ENCODE measurements at places on chromosomes 2 and 18.

DNA sequence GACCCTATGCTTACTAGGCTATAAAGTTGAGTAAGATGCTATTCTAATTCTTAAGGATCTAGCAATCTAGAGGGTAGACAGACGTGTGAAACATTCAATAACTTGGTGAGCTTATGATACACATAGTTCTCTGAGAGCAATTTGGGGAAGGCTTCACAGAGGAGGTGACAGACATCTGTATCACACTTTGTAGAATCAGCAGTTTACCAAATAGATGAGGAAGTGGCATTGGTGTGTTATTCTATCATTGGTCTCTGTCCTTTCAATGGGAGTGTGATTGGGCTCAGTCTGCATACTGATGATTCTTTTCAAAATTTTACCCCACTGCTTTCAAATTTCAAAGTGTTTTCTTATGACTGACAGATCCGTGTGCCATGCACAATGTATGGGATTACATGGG is 47.0 kb upstream of the TMEM178A start:
- no peak for DNase-seq

GRCh38 chr18:12751891-12752290 is 49.0 kb downstream of the PSMG2 start:
- DNase-seq: no peak

DNA sequence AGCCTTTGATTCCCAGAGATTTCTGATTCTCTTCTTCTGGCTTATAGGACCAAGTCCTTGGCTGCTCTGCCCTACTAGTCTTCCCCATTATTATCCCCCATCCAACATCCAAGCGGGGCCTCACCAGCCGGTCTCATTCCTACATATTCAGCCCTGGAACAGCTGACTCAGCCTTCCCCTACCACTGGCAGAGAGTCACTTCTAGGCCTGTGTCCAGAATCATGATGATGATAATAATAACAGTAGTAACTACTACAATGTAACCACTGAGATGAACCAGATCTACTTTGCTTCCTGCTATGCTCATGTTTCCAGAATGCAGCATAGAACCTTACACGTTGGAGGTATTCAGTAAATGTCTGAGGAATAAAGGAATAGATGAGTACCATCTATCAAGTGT is 295.2 kb downstream of the SRBD1 start:
- no peak for DNase-seq

DNA sequence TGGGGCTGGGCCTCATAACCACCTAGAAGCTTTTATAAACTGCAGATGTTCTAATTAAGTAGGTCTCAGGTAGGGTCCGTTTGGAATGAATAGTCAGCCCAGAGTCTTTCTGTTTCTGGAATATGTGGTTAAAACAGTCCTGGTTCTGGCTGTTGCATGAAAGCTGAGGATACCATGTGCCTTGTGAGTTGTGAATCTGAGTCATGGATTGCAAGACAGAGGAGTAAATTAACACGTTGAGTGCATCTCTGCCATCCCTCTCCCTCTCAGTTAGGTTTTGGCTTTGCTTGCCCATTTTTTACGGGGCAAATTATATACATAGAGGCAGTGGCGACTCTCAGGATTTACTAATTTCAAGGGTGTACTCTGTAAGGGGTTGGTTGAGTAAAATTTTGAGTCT is 59.1 kb downstream of the NCK2 start:
- DNase-seq: no peak

DNA sequence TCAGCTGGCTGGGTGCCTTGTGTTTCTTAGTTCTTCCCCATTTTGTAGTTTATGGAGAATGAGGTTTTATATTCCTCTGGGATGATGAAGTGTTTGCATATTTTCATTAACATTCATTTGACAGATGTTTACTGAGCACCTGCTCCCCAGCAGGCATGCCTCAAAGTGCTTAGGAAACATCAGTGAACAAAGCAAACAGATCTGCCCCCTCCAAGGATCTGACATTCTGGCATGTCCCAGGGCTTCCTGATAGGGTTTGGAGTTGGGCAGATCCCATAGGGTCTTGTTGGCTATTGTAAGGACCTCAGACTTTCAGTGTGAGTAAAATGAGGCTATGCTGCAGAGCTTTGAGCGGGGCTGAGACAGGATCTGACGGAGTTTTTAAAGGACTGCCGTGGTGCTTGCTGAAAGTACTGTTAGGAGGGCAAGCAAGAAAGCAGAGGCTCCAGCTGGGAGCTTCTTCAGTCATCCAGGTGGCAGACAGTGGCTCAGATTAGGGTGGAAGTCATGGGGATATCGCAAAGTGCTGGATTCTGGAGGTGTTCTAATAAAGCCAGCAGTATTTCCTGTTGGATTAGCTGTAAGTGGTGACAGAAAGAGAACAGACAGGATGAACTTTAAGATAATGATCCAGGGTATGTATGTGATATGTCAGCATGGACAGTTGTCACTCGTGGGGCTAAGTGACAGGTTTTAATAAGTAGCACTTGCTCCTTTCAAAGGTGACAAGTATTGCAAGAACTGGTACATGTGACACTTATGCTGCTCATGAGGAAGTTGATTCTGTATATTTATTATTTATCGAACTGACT is 11.3 kb upstream of the IAH1 start:
- DNase-seq: no peak

- no peak for DNase-seq
Measured at GRCh38 chr2:233414273-233414654, 60.0 kb downstream of the DGKD start.

DNA sequence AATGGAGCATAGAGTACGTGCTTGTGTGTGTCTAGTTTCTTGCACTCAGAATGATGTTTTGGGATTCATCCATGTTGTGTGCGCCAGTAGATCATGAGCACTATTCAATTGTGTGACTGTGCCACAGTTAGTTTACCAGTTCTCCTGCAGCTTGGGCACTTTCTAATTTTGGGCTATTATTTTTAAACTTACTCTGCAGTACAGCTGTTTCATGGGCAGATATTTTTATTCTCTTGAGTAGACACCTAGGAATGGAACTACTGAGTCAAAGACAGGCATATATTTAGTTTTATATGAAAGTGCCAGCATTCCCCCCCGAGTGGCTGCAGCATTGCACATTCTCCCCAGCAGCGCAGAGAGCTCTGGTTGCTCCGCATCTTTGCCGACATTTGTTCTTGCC is 74.8 kb downstream of the IL1R2 start:
- DNase-seq: no peak

DNA sequence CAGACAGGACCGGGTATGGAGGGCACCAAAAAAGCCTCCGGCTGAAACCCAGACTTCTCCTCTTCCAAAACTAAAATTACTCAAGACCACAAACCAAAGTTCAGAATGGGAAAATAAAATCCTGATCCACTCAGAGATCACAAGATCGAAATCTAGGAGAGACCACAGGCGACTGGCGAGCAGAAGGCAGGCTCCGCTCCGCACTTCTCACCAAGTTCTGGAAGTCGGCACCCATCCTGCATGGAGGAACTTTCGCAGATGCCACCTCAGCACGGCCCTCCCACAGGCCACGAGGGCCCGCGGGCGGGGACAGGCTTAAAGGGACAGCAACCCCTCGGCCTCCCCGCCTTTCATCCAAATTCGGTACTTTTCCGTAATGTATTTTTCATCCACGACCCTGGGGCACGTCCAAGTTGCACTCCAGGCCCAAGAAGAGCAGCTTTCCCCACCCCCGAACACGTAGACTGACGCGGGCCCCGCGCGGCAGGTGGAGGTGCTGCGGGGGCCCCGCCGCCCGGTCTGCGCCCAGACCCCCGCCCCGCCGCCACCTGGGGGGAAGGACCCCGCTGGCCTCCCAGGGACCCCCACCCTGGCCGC is 43.7 kb downstream of the HDLBP start:
- DNase-seq: peak; percentile 60

DNA sequence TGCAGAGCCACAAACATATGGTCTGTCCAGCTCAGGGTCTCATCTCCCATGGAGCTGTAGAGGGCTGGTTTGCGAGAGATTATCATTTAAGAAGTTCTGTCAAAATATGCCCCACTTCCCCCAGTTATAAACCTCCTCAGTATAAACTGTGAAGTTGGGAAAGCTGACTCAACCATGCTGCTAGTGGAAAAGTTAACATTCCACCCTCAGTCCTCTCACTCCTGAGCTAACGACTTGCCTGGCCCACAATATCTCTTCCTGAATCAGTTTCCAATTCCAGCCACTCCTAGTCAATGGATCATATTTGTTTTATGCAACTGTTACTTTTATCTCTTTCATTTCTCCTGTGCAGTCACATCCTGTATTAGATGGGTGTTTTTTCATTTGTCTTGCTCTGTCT is 326.2 kb downstream of the SETBP1 start:
- DNase-seq: no peak

GRCh38 chr2:218060118-218060517 is 8.9 kb upstream of the RUFY4 start:
- DNase-seq: no peak

DNA sequence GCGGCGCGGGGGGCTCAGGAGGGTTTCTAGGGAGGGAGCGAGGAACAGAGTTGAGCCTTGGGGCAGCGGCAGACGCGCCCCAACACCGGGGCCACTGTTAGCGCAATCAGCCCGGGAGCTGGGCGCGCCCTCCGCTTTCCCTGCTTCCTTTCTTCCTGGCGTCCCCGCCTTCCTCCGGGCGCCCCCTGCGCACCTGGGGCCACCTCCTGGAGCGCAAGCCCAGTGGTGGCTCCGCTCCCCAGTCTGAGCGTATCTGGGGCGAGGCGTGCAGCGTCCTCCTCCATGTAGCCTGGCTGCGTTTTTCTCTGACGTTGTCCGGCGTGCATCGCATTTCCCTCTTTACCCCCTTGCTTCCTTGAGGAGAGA is 5.2 kb downstream of the PROC start:
- no peak for DNase-seq

DNA sequence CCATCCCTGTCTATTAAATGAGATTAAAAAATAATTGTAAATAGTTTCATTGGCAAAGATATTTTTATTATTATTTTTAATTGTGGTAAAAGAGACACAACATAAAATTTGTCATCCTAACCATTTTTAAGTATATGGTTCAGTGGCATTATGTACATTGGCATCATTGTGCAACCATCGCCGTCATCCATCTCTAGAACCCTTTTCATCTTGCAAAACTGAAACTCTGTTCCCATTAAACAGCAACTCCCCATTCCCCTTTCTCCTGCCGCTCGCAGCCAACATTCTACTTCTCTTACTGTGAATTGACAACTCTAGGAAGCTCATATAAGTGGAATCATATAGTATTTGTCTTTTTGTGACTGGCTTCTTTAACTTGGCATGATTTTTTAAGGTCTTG is 25.3 kb downstream of the LAMA3 start:
- no peak for DNase-seq

DNA sequence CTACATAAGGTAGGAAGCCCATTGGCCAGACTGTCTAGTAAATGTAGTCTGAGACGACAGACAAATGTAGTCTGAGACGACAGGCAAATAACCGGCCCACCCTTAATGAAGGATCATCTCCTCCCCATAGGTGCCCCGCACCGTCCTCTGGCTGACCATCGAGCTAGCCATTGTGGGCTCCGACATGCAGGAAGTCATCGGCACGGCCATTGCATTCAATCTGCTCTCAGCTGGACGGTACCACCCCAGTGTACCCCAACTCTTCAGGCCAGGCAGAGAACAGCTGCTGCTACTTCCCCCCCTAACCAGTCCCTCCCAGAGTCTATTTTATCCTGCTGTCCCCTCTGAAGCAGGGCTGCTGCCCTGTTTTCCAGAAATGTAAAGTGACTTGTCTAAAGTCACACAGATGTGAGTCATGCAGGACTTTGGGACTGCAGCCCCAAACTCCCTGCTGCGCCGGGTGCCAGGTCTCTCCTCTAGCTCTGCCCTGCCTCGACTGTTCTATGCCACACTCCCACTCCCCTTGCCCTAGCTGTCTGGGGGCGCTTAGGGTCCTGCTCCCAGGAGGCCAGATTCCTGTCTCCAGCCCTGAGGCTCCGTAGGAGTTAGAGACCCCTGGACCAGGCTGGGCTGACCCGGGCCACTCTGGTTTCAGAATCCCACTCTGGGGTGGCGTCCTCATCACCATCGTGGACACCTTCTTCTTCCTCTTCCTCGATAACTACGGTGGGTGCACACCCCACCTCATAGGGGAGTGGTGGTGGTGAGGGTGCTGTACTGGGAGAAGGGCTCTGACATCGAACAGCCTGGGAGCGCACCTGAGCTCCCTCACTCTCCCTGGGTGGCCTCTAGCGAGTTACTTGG is 4.7 kb downstream of the SLC11A1 start:
- DNase-seq: no peak

DNA sequence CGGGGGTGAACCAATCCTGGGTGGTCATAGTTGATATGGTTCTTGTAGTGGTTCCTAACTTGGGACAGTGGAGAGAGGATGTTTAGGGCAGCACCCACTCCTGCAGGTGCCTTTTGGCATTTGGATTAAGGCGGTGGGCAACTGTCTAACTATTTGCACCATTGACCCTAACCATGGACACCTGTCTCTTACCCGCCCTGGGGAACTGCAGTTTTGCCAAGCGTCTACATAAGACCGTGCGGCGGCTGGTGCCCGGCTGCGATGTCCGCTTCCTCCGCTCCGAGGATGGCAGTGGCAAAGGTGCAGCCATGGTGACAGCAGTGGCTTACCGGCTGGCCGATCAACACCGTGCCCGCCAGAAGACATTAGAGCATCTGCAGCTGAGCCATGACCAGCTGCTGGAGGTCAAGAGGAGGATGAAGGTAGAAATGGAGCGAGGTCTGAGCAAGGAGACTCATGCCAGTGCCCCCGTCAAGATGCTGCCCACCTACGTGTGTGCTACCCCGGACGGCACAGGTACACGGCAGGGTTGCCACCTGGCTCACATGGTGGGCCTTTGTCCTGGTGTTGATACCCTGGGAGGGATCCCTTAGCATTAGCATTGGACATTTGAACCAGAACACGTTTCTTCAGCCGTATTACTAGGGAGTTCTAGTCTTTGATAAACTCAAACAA is 46.3 kb downstream of the HK2 start:
- no peak for DNase-seq

DNA sequence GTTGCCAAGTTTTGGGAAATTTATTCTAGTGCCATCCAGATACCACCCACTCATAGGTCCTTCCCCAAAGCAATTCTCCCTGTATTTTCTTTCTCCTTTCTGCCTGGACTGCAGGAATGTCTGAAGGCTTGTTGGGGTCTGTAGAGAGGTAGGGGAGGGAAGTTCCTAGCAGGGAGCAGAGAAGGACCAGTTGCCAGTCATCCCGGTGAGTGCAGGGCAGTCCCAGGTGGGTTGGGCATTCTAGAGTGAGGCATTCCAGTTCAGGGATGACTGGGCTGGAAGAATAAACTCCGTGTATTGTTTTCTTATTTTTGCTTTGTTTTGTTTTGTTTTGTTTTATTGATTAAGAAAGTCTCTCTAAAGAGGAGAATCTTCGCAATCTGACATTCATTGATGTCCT is 58.1 kb downstream of the SPATS2L start:
- DNase-seq: no peak

GRCh38 chr2:208915401-208915800 is 508.4 kb upstream of the MAP2 start:
- no peak for DNase-seq

GRCh38 chr2:36695746-36696415 is 626 bp upstream of the VIT start:
- DNase-seq: no peak

GRCh38 chr18:61888622-61889021 is 4.2 kb downstream of the RNF152 start:
- DNase-seq: no peak

- no peak for DNase-seq
Measured at GRCh38 chr18:75421656-75422055, 5.8 kb downstream of the SMIM21 start.

- DNase-seq: no peak
Measured at GRCh38 chr2:99490623-99491461, 1.0 kb upstream of the REV1 start.
